ENCODE measurements at places on chromosomes 16 and 17.
A peak's percentile ranks its signal among the peaks of the same experiment; 100 is the strongest.

- DNase-seq: no peak
These were observed 16.4 kb upstream of the CCL23 start for GRCh38 chr17:36034127-36034526.

DNA sequence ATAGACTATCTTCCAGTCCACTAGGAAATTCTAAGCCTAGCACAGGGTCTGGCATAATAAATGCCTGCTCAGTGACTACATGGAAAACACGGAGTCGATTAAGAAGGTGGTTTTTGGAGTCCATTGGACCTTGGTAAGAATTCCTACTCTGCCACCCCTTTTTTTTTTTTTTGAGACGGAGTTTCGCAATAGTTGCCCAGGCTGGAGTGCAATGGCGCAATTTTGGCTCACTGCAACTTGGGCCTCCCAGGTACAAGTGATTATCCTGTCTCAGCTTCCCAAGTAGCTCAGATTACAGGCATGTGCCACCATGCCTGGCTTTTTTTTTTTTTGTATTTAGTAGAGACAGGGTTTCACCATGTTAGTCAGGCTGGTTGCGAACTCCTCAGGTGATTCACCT, 123.2 kb downstream of the HS3ST2 start:
- no peak for DNase-seq

- no peak for DNase-seq
These were observed 608.6 kb upstream of the EEF2KMT start for GRCh38 chr16:5706211-5706610.

GRCh38 chr16:9372934-9373890, 281.8 kb downstream of the HAPSTR1 start:
- no peak for DNase-seq

DNA sequence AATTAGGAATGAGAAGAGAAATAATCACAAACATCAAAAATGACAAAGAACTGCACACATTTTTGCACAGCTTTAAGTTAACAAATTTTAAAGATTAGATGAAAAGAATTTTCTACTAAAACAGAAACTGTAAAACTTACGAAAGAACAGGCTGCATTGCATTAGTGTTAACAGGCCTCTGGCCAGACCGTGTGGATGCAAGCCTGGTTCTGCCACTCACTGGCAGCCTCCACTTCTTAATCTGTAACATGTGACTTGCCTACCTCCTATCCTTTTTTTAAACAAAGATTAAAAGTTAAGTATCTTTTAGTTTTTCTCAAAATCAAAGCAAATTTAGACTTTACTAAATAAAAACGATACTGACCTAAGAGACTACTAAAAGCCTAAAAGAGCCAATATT, 37.5 kb downstream of the CREBBP start:
- DNase-seq: no peak

GRCh38 chr17:2122641-2123302, 67.9 kb downstream of the HIC1 start:
- DNase-seq: peak; percentile 18

- no peak for DNase-seq
These were observed 2.0 kb upstream of the GLIS2 start for GRCh38 chr16:4313563-4314531.

DNA sequence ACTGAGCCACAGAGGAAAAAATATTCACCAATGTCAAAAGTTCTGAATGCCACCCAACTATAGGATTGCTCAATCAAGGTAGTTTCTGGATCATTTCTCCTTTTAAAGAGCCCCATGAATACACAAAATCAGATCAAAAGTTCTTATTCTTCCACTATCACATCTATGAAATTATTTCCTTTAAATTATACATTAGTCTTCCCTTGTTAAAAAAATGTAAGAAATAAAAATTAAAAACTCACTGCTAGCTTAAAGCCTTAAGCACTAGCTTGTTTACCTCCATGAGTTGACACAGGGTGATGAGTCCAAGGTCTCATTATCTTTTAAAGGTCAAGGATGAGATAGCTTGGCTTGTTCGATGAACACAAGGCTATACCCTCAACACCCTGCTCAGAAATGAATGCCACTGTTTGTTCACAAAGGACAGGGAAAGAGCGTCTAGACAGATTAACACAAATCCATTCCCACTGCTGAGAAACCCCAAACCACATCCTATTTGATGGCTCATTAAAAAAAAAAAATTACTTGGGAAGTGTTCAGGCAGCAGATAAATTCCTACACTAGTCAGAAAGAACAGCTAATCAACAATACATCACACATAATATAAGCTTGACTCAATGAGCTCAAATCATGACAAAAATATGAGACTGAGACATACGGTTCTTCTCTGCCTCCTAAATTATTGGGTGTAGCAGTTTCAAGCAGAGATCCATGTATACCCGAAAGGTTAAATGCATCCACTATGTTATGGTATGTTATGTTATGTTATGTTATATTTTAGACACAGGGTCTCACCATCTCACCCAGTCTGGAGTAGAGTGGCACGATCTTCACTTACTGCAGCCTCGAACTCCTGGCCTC, 118.9 kb downstream of the PARN start:
- DNase-seq: no peak

DNA sequence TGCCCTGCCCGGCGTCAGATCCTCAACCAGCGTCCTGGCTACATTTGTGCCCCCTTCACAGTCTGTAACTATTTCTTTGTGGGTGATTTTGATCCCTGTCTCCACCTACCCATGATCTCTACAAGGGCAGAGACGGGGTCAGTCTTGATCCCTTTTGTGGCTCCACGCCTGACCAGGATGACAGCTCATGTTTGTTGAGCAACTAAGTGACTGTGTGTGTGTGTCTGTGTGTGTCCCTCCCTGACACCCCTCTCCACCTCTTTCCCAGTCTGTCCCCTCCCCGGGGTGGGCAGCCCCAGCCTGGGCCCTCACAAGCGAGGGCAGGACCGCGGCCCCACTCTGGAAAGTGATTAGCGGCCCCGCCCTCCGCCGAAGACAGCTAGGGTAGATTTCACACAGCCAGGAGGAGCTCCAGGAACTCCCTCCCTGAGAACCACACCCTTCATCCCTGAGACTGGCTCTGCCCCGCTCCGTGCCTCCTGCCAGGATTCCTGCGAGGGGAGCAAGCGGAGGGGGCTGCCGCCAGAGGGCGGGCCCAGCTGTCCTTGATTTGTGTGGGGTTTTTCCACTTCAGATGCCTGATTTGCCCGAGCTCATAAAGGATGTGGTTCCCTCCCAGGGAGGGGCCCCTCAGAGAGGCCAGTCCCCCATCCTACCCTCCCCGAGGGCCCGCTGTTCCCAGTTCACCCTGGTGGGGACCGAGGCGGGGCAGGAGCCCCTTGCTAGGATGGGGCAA, 5.3 kb upstream of the HS3ST6 start:
- no peak for DNase-seq

DNA sequence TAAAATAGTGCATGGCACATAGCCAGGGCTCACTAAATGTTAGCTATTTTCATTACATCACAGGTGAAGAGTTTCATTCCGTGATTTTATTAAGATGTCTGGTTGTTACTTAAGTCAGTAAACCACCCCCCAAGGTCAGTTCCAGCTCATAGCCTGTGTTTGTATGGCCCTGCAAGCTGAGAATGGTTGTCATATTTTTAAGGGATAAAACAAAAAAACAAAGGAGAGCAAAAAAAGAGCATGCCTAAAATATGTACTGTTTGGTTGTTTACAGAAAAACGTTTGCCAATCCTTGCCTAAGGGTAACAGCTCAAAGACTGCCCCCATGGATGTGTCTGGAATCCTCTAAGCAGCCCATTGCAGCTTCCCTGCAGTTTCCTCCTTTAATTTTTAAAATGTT, 329.6 kb downstream of the CA10 start:
- no peak for DNase-seq

- DNase-seq: peak; percentile 52
These were observed 1.3 kb downstream of the PLEKHH3 start for GRCh38 chr17:42675348-42675964.

DNA sequence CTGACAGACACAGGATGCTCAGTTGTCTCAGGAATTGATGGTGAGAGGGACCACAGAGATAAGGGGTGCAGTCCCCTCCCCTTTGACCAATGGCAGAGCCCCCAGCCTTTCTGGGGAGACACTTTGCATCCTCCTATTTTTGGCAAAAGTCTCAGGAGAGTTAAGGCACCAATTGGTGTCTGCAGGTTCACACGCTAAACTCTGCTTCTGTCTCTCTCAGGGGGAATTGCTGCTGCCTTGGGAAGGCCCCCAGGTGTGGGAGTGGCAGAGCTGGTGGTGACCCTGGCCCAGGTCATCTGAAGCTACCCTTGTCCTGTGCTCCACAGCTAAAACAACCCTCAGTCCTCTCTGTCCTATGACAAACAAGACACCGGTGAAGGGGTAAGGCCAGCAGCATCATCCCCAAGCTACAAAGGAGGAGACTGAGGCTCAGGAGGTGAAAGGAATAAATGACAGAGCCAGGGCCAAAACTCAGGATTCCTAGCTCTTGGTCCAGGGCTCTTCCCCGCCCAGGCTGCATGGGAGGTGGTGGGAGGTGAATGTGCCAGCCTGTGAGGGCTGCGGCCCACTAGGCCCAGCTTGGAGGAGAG, 20.3 kb downstream of the OSBPL7 start:
- no peak for DNase-seq

- DNase-seq: no peak
These were observed 141.4 kb downstream of the XYLT1 start for GRCh38 chr16:17329391-17329790.

DNA sequence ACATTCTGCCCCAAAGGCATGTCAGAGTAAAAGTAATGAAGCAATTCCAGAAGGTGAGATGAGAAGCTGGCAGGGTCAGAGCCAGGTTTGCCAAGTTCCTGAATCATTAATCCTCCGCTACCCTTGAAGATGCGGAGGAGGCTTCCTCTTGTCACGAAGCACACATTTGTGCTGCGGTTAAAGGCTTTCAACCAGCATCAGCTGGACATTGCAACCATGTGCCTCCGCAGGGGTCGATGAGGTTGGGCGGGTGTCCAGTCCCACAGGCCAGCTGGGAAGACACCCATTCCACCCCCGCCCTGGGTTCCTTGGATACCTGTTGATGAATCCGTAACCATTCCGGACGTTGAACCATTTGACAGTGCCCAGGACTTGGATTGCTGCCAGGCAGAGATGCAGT, 1.3 kb downstream of the YBX2 start:
- no peak for DNase-seq

DNA sequence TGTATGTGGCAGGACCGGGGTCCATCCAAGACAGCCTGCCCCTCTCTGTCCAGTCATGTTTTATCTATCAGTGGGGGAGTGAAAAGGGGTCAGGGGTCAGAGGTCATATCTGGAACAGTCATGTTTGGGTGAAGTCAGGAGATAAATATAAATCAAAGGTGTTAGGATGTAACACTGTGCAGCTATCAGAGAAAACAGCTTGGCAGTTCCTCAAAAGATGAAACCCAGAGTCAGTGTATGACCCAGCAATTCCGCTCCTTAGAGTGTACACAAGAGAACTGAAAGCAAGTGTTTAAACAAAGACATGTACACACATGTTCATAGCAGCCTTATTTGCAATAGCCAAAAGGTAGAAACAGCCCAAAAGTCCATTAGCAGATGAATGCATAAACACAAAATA, 361.3 kb downstream of the FOXL1 start:
- DNase-seq: no peak

GRCh38 chr17:72467841-72468653, 347.2 kb downstream of the SOX9 start:
- no peak for DNase-seq

- DNase-seq: no peak
These were observed 2.0 kb upstream of the CAVIN1 start for GRCh38 chr17:42424991-42425610.

GRCh38 chr16:88926374-88926990, 50.5 kb downstream of the CBFA2T3 start:
- no peak for DNase-seq

- DNase-seq: no peak
These were observed 400.9 kb upstream of the CDH5 start for GRCh38 chr16:65965628-65966027.

- no peak for DNase-seq
These were observed 5.8 kb downstream of the TMEM231 start for GRCh38 chr16:75550211-75550662.

GRCh38 chr17:2227025-2227699, 76.4 kb downstream of the SMG6 start:
- DNase-seq: no peak

DNA sequence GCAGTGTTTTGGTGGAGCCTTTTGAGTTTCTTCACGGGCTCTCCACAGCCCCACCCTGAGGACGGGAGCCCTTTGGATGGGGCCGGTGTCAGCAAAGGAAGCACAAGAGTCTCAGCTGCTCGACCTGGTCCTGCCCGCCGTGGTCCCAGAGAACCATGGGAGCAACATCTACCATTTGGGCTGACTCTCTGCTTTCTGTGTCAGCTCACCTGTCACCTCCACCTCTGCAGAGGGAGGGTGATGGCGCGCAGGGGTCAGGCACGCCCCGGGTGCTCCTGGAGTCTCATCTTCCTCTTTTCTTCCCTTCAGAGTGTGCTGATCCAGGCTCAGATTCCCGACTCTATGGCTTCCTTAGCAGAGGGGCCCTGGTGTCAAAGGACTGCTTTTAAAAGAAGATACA, 171.7 kb downstream of the LAT start:
- no peak for DNase-seq

- no peak for DNase-seq
These were observed 806 bp downstream of the IFT140 start for GRCh38 chr16:1610899-1611632.

- no peak for DNase-seq
These were observed 133.7 kb upstream of the HS3ST3A1 start for GRCh38 chr17:13735444-13735843.

Data from NCI-H345 (cell line).